ENCODE measurements at places on chromosomes 1 and 21.
A peak's percentile ranks its signal among the peaks of the same experiment; 100 is the strongest.

- no peak for DNase-seq
Measured at GRCh38 chr1:223720971-223721591, 8.7 kb downstream of the CAPN2 start.

DNA sequence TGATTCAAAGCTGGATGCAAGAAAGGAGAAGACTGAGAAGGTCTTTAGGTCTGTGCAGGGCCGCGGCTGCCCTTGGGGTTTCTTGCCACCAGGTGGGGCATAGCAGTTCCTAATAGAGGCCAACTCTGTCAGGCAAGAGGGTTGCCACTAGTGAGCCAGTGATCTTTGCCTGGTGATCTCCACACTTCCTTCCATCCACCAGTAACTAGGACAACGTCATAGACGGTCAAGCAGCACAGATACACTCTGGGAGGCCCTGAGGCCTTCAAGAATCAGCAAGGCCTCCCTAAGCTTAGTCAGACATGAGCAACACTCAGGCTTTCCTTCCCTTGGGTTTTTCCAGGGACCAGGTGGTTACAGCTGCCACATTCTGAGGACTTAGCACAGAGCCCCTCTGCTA is 32.9 kb upstream of the ATP2B4 start:
- DNase-seq, result peak; percentile 68

DNA sequence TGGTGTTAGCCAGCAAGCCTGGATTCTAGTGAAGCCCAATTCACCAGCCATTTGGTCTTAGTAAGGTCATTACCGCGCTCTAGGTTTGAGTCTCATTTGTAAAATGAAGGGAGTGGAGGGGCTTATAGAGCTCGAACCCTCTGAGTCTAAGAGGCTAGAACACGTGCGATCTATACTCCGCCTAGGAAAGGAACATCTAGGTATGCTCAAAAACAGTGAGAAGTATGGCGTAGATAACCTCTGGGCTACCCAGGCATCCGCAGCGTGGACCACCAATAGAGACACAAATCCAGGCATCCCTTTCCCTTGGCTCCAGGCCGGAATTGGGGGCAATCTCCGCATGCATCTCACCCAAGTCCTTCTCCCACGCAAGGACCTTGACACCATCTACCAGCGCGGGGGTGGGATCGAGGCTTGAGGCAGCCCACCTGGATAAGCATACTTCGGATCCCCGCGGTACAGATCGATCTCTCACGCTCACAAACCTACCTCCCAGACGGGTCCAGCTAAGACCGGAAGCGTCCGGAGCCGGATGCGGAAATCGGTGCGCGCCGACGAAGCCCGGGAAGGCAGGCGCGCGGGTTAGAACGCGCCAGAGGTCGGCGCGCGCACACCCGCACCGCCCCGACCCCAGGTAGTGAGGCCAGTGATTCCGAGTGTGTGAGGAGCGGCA is at the start of gene METTL25B:
TSS of gene METTL25B (plus strand) at position 544 of the 673 bp plus-strand sequence. CDS start 636 bp downstream, outside the sequence.
- peak; percentile 86 for DNase-seq

GRCh38 chr1:197200272-197200899 is 53.9 kb upstream of the ASPM start:
- DNase-seq, result no peak

- DNase-seq, result no peak
Measured at GRCh38 chr1:61579802-61580201, 145.1 kb downstream of the TM2D1 start.

GRCh38 chr1:3656450-3657095 is 4.3 kb downstream of the TP73 start:
- DNase-seq, result peak; percentile 37

GRCh38 chr1:91501523-91501851 is 836 bp downstream of the CDC7 start:
- no peak for DNase-seq

DNA sequence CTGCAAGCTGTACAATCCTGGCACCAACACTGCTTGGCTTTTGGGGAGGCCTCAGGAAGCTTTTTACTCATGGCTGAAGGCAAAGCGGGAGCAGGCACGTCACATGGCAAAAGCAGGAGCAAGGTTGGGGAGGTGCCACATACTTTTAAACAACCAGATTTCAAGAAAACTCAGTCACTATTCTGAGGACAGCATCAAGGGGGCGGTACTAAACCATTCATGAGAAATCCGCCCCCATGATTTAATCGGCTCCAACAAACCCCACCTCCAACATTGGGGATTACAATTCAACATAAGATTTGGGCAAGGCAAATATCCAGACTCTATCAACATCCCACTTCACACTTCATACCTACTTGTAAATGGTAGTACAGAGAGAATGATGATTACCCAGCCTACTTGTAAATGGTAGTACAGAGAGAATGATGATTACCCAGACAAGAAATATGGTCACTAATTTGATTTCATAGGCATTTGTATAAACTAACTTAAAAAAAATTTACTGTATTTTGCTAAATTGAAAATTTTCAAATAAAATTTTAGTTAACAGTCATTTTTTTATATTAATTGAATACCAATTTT is 24.9 kb downstream of the ATP5PF start:
- DNase-seq, result no peak

DNA sequence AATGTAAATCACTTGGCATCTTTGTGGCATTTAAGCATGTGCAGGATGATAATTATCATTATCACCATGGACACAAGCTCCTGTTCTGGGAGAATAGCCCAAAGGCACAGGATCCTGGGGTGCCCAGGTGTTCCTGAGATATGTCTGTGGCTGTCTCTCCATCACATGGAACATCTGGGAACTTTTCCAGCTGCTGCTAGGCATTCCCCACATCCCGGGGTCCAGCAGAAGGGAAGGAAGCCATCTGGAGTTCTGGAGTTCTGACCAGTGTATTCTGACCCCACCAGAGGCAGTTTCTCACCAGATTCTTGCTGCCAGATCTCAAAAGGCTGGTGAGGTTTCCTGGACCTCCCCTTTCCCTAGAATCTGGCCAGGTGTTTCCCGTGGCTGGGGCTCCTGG is 259.7 kb upstream of the VAMP3 start:
- DNase-seq, result no peak

DNA sequence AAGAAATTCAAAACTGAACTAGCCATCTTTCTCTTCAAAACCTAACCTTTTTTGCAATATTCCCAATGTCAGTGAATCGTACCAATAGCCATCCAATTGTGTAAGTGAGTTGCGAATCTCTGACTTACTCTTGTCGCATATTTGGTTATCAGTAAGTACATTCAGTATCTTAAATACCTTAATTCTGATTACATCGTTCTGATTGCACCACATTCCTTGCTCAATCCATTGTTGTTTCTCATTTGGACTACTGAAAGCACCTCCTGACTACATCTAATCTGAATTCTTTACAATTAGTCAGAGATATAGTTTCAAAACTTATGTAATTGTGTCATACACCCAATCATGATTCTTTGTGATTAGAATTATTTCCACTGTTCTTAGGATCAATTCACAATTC is 16.8 kb upstream of the BRINP3 start:
- DNase-seq, result no peak

DNA sequence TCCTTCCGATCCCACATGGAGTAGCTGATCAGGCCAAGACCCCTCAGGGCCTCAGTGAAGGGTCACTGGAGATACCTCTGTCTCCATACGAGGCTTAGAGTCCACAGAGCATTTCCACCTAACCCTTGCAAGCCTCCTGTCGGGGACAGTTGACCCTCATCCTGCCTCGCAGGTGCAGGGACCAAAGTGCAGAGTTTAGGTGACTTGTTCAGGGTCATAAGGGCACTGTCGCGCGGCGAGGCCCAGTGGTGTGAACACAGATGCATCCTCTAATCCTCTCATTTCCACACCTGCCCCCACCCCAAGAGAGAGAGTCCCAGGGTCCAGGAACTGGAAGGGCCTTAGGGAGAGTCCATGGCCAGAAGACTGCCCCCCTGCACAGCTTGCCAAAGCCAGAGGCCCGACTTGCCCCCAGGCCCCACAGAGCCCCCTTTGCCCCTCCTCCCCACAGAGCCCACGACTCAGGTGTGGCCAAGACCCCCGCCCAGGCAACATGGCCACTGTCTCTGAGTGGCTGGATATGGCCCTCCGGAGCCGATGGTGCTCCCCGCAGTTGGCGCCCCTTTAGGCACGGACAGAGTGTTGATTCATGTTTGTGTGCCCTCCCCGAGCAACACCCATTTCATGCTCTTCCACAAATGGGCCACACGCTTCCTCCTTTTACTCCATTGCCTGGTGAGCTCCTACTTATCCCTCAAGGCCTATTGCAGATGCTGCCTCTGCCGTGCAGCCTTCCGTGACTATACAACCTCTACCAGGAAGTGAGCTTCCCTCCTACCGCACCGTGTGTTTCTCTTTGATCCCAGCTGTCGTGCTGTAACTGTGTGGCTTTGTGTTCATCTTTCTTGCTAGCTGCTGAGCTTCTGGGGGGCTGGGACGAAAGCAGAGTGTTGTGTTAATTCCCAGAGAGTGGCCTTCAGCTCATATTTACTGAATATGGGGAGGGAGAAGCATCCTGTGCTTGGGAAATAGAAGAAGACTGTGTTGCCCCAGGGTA is 1.7 kb downstream of the TRPM2 start:
- DNase-seq, result peak; percentile 39

GRCh38 chr1:57795886-57796285 is 372.0 kb upstream of the DAB1 start:
- no peak for DNase-seq

- no peak for DNase-seq
Measured at GRCh38 chr1:14487671-14488070, 110.8 kb upstream of the KAZN start.

- no peak for DNase-seq
Measured at GRCh38 chr1:201542309-201543035, 3.5 kb downstream of the NAV1 start.

- DNase-seq, result peak; percentile 29
Measured at GRCh38 chr1:47262787-47263413, 30.9 kb upstream of the TAL1 start.

DNA sequence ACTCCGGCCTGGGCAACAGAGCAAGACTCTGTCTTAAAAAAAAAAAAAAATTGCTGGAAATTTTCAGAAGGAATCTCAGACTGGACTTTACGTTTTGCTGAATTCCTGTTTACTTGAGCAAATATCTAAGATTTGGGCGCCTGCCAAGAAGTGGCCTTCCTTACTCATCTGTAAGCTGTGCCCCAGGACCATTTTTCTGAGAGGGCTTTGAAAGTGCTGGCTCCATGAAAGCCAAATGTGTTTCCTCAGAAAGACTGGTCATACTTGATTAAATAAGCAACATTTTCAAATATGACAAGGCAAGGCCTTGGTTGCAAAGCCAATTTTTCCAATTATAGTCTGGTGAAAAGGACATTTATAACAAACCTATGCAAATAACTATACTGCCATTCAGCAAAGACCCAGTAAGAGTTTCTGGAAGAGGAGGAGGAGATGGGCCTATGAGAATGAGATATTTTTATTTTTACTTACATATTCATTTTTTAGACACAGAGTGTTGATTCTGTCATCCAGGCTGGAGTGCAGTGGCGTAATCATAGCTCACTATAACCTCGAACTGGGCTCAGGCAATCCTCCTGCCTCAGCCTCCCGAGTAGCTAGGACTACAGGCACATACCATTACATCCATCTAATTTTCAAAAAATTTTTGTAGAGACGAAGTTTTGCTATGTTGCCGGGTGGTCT is 56.3 kb upstream of the HTR1D start:
- no peak for DNase-seq

- DNase-seq, result no peak
Measured at GRCh38 chr1:81298266-81298665, 502.5 kb upstream of the ADGRL2 start.

DNA sequence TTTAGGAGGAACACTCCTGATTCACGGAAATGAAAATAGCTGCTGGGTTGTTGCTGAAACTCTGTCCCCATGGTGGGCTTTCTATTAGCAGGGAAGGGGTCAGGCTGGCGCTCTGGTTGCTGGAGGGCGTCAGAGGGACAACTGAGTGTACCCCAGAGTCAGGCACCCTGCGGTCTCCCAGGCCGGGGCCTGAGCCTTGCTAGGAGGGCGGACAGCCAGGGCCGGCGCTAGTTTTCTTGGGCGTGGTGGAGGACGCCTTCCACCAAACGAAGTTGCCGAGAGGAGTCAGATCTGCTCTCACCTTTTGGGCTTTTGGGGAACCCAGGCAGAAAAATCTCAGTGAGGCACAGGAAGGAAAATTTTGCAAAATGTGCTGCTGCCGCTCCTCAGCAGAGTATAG is 54.8 kb downstream of the NGF start:
- DNase-seq, result no peak

DNA sequence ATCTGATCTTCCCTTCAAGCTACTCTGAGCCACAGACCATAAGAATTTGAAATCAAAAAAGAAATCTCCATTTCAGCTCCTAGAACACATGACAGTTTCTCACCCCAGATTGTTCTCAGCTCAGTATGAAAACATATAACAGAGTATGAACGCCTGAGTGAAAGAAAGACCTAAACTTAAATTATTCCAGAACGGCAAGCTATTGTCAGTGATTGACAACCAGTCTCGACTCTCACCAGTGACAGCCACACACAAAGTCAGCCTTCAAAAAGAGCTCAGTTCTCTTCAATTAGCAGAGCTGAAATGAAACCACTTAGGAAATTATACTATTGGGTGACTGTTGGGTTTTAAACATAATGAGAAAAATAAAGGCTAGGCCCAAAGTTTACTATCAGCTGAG is 312.8 kb downstream of the OMA1 start:
- DNase-seq, result no peak

GRCh38 chr1:233328142-233328921 is 808 bp downstream of the MAP3K21 start:
- DNase-seq, result peak; percentile 25

- DNase-seq, result no peak
Measured at GRCh38 chr1:83990734-83991133, 8.2 kb downstream of the TTLL7 start.

GRCh38 chr1:180579961-180580611 is 21.3 kb downstream of the OVAAL start:
- DNase-seq, result no peak

DNA sequence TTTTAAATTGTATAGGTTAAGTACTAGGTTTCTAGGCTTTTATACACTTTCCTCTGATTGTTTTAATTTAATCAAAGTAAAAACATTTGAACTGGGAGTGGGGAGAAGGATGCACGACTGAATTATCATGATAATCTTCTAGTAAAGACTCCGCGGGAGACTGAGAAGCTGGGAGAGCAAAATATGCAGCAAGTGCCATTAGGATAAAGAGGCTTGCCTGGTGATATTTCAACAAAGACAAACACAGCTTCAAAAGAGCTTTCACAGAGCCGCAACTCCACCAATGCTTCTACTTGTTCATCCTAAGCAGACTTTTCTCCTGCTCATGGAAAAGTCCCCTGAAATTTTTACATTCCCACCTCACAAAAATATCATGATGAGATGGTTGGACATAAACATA is 239.0 kb upstream of the PTBP2 start:
- DNase-seq, result no peak

- no peak for DNase-seq
Measured at GRCh38 chr1:232280910-232281309, 349.0 kb downstream of the SIPA1L2 start.
